Fibroblast of upper back skin (primary cell): ENCODE measurements at places on chromosomes 1 and 21.

- peak; percentile 69 for DNase-seq
Observed at GRCh38 chr1:163174524-163175437, 27.9 kb downstream of the RGS5 start.

DNA sequence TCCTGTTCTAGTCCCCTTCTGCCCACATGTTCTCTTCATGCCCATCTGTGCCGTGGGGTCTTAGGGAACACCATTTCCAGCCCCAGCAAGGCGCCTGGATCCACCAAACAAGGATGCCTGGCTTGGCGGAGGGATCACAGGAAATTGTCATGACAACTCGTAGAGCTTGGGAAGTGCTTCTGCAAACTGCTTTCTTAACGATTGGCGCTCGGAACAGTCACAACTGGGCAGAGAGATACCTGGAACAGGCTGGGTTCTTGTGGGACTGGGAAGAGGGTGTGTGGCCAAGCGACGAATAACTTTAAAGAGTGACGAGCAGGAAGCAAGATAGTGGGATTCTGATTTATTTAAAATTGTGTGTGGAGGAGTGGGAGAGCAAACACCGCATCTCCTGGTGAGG, 329.8 kb downstream of the RPS6KC1 start:
- no peak for DNase-seq

- DNase-seq: no peak
Observed at GRCh38 chr1:170284512-170284911, 138.8 kb downstream of the NTMT2 start.

GRCh38 chr21:33732038-33732437, 89.7 kb downstream of the ITSN1 start:
- DNase-seq: no peak

DNA sequence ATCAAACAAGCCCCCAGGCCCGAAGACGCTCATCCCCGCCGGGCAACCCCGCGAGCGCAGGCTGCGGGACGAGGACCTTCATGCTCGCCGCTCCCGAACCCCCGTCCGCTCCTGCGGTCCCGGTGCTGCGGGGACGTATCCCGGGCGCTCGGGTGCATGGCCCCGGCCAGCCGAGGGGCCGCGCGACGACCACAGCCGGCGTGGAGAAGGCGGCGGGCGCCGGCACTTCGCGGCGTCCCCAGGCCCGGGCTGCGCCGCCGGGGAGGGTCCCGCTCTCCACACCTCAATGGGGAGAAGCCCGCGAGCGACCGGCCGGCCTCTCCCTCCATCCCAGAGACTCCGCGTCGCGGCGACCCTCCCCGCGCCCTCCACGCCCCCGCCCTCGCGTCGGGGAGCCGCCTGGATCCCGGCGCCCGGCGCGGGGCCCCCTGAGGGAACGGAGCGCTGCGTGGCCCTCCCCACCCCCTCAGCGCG, 401 bp downstream of the ERRFI1 start:
- no peak for DNase-seq

DNA sequence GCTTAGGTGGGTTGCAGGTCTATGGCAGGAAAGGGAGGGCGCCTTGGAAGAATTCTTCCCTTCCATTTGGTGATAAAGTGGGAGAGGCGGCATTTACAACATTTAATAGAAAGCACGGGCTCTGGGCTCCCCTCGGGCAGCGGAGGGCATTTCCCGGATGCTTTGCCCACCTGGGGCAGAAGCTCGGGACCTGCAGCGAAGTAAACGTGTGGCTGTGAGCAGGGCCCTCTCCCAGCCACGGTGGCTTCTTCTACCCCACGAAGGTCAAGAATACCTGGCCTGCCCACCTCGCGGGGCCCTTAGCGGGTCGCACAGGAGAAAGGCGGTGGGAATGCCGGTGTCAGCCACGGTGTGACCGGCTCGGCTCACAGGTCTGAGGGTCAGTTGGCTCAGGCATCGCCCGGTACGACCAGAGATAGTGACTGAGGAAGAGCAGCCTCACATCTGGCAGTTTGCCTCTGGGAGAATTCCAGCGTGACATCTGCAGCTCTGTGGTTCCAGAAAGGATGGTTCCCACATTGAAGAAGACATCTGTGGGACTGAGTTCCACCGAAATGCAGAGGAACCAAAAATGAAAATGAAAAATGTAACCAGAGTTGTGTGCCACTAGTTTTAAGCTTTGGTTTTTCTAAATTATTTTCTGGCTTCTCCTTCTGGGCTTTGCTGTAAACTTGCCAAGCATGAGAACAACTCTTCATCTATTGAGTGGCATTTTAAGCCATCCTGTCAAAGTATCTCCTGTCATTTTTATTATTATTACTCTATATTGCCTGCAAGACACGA, 720 bp upstream of the F3 start:
- peak; percentile 71 for DNase-seq

- no peak for DNase-seq
Observed at GRCh38 chr1:202241376-202242079, 47.9 kb downstream of the LGR6 start.

- no peak for DNase-seq
Observed at GRCh38 chr1:160891474-160891873, 6.5 kb upstream of the ITLN1 start.

DNA sequence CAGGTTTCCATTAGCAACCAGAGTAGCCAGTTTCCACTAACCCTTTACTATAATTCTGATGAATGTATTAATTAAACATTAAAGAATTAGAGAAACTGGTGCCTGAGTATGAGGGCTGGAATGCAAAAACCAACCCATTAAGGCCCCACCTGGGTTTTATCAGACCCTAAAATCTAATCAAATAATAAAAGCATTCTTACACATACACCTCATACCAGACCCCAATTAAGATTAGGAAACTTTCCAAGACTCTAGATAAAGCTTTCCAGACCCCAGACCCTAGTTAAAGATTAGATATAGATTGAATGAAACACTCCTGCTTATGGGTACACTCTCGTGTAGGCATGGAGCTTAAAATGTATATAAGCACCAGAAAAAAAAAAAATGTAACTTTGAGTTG, 581.3 kb upstream of the BEND5 start:
- no peak for DNase-seq

DNA sequence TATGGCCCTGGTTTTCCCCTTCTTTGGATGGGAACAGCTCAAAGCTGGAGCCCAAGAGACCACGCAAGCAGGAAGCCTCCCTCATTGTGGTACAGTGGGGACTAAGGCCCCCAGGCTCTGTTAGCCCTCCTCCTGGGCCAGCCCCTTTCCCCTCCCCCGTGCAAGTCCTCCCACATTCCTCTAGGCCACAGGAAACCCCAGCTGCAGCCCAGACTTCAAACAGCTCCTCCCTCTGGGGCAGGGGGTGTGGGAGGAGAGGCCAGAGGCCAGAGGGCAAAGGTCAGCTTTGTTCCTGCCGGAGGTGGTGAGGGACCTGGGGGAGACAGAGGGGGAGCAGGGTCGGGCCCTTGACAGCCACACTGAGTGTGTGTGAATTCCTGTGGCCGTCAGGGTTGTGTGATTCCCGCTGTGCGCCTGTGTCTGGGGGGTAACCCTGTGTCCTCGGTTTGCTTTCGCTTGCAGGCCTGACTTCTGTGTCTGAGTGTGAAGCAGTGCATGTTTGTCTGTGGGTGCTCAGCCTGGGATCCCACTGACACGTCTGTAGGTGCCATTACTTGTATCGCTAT, 3.4 kb upstream of the AHDC1 start:
- DNase-seq: peak; percentile 49

GRCh38 chr1:178528953-178529335, 16.0 kb downstream of the TEX35 start:
- no peak for DNase-seq

DNA sequence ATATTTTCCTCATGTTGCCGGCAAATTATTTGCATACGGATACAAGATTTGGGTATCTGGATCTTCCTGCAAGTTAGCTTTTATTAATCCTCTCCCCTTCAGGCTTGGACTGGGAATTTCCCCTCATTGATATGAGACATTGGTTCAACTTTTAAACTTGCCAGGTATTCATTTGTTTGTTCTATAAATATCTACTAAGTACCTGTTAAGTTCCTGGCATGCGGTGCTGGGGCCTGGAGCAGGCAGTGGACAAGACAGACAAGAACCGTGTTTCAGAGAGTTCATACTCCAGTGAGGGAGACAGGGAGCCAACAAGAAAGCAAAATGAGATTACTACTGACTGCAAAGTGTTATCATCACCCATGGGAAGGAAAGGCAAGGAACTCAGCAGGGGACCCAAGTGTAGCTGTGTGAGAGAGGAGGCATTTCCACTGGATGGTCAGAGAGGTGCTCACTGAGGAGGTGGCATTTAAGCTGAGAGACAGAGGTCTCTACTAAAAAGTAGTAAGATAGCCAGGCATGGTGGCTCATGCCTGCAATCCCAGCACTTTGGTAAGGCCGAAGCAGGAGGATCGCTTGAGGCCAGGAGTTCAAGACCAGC, 39.1 kb upstream of the FHAD1 start:
- no peak for DNase-seq

GRCh38 chr1:224067621-224068457, 46.1 kb upstream of the FBXO28 start:
- peak; percentile 88 for DNase-seq

DNA sequence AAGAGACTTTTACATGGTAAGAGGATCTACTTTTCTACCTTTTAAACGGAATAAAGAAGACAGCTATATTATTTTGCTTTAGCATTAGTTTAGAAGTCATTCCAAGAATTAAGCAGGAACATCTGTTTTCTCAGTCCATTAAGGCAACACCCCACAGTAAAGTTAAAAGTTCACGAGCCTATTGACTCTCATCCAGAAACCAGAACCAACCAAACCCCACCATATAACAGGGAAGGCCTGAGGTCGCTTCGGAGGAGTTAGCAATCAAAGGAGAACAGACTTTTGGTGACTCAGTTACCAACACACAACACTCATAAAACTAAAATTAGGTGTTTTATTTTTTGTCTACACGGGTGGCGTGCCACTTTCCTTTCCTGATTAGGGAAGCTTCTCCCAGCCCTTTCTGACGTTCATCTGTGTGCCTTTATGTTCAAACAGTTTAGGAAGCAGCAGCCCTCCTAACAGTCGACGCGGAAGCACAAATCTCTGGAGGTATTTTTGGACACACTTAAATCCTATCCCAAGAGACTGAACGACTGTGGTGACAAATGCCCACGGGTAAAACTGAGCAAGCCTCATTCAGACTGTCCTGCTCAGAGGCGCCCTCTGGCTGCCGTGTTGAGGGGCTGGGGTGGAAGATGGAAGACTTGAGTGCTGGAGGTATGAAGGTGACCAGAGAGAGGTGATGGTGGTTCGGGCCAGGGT, 8.6 kb upstream of the PLA2G2C start:
- DNase-seq: peak; percentile 43

- no peak for DNase-seq
Observed at GRCh38 chr1:62500210-62500609, 63.4 kb downstream of the USP1 start.

GRCh38 chr1:172252958-172253357, 167.5 kb upstream of the C1orf105 start:
- DNase-seq: peak; percentile 25

DNA sequence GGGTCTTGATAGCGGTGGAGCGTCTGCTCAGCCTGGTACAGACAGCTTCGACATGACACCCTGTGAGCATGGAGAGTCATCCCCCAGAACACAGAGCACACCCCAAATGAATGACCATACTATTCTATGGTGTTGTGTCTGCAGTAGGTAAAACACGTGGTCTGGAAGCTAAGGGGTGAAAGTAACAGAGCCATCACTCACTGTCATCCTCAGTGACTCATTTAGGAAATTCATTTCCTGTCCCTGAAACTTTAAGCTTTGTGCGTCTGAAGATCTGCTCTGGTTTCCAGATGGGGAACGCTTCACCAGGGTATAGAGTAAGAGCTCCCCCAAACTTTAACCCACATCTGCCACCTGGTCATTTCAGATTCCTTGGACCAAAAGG, 94.8 kb upstream of the DISP3 start:
- DNase-seq: peak; percentile 11

DNA sequence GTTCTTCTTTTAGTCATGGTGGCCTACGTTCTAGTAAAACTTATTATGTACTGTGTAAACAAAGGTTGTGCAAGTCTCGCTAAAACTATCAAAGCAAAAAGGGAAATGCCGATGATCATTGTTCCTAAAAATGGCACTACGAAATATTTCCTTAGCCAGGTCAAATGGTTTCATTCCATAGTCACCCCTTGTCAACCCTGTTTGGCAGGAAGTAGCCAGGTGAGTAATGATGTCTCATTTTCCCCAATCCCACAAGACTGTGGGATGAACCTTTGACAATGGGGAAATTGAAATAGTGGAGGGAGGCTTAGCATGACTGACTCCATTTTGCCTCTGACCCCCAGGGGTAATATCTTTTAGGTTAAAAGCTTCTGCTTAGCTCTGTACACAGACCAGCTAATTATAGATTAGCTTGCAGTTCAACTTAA, 5.6 kb upstream of the REN start:
- peak; percentile 65 for DNase-seq

DNA sequence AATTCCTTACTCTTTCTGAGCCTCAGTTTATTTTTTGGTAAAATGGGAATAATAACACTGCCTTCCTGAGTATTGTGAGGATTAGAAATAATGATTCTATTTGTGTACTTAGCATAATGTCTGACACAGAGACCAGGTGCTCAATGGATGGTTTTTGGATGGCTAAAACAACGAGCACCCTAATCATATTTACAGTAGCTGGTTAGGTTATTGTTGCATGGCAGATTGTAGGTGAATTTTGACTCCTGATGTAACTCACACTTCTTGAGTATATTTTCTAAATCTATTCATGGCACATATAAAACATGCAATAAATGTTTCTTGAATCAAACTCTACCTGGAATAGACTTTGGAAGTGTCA, 11.9 kb upstream of the DUSP10 start:
- no peak for DNase-seq
